Brain (organoid and tissue), 16 donors: ENCODE measurements at places on chromosomes 1 and 21. TPM values are rescaled to one million over a fixed set of nuclear protein-coding genes. Genes with fewer than 3 reads are reported as not detected.

The DCST1 gene
- polyA plus RNA-seq: not detected

The ADAMTS4 gene
- polyA plus RNA-seq: 17.3 TPM

The KRTAP11-1 gene
- not detected for polyA plus RNA-seq

The UBASH3A gene
- polyA plus RNA-seq: not detected

The FLG gene
- polyA plus RNA-seq: not detected

The TIPRL gene
- 19.3 TPM for polyA plus RNA-seq
